ENCODE measurements at places on chromosomes 4 and X.

GRCh38 chrX:124504111-124504983 lies 158.0 kb downstream of the SH2D1A start:
- DNase-seq, result no peak

- DNase-seq, result no peak
Measured at GRCh38 chr4:138494931-138495330, 252.8 kb upstream of the SLC7A11 start.

DNA sequence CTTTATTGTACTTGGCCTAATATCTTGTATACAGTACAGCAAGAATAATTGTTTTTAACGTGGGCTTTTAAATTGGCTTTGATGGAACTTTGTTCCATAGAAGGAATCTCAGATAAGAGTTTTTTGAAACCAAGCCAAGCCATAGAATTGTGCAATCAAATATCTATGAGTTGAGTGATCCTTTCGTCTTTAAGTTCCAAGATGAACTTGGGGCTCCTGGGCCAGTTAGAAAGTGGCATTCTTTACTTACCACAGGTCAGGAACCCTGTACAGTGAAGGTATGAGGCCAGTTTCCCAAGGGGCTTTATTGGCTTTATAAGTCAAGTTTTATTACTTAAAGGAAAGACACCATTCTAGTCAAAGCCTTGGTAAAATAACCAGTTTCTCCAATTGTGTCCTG lies 2104.2 kb downstream of the PCDH7 start:
- no peak for DNase-seq

GRCh38 chrX:140274811-140275525 lies 229.9 kb downstream of the SOX3 start:
- DNase-seq, result no peak

GRCh38 chr4:55625835-55626234 lies 10.3 kb downstream of the NMU start:
- DNase-seq, result no peak

DNA sequence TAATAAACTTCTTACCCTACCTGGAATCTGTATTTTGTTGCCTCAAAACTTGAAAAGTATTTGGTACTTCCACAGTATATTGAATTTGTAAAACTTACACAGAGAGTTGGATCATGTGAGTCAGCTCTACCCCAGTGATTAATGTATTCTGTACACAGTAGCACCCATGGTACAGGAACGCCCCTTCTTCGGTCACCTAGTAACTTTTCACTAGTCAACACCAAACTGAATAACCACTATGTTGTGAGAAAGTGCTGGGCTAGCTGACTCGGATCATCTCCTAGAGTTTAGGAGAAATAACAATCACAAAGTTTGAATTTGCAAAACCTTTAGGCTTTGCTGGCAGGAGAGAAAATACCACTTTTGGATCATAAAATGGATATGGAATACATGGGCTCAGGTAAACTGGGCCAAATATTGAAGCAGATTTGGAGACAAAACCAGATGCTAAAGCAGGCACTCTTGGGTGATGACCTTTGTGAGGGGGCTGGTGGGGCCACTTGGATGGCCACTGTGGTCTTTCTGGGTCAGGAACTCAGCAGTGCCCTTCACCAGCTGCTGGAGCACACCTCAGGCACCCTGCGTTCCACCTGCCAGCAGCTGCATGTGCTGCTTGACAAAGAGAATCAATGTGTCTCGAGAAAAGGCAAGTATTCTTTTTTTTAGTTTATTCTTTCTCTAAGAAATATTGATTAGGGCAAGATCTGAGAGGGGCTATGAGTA lies at the start of gene DTHD1:
TSS of gene DTHD1 (plus strand) at position 233 of the 723 bp plus-strand sequence. CDS start at position 376, 143 bp downstream.
- no peak for DNase-seq

DNA sequence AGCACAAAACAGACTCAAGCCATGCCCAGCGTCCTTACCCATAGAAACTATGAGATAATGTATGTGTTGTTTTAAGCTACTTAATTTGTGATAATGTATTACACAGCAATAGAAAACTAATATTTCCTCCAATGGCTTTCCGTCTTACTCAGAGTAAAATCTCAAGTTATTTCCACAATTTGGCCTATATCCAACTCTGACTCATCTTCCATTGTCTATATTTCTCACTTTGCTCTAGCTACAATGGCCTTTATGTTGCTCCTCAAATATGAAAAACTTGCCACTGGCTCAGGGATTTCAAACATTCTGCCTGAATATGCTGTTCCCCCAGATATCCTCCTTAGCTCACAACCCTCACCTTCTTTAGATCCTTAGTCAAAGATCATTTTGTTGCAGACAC lies 31.6 kb downstream of the IQCM start:
- no peak for DNase-seq

- DNase-seq, result no peak
Measured at GRCh38 chr4:126957987-126958386, 674.8 kb upstream of the INTU start.

DNA sequence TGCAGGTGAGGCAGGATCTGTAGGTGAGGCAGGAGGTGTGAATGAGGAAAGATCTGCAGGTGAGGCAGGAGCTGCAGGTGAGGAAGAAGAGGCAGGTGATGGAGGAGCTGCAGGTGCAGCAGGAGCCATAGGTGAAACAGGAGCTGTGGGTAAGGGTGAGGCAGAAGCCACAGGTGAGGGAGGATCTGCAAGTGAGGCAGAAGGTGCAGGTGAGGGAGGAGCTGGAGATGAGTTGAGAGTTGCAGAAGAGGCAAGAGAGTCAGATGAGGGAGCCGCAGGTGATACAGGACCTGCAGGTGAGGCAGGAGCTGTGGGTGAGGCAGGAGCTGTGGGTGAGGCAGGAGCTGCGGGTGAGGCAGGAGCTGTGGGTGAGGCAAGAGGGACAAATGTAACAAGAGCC lies 27.1 kb upstream of the PNMA3 start:
- DNase-seq, result no peak

DNA sequence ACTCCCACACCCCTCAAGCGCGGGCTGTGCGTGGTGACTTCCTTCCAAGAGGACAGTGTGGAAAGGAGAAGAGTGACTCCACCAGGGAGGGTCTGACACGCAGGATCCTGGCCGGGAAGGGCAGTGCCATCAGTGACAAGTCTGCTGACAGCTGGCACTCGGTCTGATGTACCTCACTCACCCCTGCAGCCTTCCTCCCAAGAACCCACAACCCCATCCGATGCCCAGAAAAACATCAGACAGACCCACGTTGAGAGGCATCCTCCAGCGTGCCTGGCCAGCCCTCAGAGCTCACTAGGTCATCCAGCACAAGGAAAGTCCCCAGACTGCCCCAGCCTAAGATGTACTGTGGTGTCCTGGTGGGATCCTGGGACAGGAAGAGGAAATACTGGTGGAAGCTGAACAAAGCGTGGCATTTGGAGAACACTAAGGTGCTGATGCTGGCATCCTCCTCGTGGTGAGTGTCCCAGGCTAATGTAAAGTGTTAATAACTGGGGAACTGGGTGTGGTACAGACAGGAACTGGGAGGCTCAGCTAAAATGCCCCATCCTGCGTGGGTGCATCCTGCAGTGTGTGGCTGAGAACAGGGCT lies 200.0 kb upstream of the PSAPL1 start:
- no peak for DNase-seq

- no peak for DNase-seq
Measured at GRCh38 chr4:79823148-79823763, 249.8 kb downstream of the ANTXR2 start.

DNA sequence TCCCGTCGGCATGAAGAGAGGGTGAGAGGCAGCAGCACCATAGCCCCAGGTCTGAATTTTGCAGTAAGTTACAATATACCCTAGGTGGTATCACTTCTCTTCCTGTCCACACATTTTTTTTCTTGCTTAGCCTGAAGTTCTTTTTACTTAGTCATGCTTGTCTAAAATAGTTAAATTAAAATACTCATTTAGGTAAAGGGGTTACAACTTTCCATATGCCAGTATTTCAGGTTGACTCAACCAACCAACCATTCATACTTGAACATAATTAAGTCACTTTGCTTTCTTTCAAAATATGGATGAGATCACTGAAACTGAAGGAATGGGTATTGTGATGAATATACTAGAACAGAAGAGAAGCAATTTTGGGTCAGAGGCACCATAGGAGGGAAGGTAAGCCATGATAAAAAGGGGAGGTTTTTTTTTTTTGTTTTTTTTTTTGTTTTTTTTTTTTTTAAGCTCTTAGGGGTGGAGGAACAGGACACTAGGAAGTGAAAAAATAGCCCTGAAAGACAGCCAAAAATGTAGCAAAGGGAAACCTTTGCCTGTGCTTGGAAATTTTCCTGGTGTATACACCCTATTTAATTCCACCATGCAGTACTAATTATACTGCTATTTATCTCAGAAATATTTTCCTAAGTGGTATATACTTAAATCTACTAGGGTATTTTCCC lies 41.8 kb downstream of the RPS6KA3 start:
- no peak for DNase-seq

DNA sequence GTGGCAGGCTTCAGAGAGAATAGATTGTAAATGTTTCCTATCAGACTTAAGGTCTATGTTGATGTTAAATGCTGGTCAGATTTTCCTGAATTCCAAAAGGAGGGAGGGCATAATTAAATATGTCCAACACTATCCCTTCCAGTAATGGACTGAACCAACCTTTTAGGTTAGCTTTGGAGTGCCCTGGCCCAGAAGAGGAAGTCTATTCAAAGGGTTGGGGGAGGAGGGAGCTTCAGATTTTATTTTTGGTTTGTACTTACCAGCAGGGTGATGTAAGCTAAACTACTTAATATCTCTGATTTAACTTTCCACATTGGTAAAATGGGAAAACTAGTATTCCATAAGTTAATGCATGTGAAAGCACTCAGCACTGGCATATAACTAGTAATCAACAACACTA lies 91.1 kb downstream of the RBM46 start:
- DNase-seq, result no peak

DNA sequence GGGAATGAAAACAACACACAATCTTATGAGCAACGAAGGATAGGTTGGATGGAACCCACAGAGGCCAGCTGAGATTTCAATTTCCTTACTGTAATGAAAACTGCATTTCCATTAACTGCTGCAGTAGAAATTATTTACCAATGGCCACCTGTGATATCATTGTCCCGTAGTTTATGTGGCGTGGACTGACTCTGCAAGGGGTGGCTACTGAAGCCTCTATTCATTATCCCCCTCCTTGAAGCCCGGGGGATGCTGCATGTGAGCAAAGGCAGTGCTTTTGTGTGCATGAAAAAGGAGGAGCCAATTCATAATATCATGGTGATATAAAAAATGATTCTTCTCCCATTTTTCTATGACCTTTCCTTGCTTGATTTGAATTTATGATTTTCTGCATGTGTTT lies 207.8 kb downstream of the PTTG2 start:
- DNase-seq, result no peak

GRCh38 chr4:109434007-109434971 lies 674 bp downstream of the SEC24B start:
- DNase-seq, result peak; percentile 17

DNA sequence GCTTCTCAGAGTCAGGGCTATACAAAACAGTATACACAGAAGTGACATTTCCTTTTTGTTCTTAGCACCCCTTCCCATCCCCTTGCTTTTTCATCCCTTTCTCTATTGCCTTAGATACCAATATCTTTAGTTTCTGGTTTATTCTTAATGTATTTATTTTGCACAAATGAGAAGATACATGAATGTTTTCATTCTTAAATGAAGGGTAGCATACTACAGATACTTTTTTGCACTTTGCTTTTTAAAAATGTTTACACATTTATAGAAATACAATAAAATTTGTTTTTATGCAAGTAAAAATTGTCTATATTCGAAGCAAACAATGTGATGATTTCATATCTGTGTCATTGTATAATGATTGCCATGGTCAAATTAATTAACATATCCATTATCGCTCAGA lies 33.1 kb downstream of the TSPAN7 start:
- DNase-seq, result no peak

DNA sequence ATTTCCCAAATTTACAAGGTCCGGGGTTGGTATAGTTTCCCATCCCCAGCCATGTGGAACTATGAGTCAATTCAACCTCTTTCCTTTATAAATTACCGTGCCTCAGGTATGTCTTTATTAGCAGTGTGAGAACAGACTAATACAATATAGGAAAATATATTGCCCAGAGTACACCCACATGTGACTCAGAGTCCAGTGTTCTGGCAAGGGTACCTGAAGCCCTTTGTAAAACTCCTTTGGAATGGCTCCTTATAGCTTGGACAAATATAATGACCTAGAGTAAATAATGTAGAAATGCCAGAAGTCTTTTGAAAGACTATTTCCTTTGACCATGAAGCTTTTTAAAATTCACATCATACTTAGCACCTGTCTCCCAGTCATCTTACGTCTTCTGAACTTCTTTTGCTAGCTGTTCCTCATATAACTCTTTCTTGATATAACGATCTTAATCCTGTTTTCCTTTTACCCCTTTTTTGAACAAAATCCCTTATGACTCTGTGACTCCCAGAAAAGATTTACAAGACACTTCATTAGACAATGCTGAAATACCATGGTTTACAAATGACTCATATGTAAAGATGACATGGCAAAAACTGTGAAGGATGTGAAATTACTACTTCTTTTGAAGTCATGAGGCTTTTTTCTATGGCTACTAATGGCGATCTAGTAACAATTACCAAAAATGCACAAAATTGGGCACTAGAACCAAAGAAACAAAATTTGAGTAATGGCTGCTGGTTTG lies 408.9 kb downstream of the NAP1L3 start:
- DNase-seq, result no peak

DNA sequence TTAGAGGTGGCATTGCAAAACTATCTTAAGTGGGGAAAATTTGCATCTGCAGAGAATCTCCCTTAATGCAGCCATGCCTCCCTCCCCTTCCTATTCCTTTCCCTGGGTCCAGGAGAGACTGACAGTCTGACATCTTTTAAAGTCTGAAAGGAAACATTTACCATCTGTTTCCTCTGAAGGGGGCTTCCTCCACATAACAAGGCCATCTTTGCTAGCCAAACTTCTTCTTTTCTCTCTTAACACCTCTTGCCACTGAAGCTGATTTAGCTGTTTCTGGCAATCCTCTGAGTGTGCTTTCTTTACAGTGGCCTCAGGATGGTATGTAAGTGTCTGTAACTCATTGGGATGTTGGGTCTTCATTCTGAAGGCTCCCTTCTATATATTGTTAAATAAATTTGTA lies 34.6 kb upstream of the AADAT start:
- no peak for DNase-seq

DNA sequence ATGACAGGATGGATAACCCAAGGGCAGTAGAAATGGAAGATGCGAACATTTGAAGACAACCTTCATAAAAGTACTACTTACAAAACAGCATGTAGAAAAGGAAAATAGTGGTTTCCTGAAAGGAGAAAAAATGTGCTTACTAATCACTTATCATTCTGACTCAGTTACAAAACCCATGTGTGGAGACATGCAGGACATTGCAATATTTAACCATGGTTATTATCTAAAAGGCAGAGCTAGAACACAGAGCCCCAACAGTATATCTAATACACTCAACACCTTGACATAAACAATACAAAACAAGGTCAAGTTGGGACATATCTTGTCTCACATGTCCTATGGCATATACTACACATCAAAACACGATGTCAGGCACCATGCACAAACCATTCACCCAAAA lies 55.9 kb downstream of the EIF4E start:
- no peak for DNase-seq

GRCh38 chr4:70754990-70755688 lies 33.4 kb downstream of the RUFY3 start:
- DNase-seq, result no peak
